Central memory CD8-positive, alpha-beta T cell (primary cell): ENCODE measurements at places on chromosomes 3 and 15.

GRCh38 chr3:14266361-14266760, 87.7 kb downstream of the LSM3 start:
- DNase-seq: no peak

DNA sequence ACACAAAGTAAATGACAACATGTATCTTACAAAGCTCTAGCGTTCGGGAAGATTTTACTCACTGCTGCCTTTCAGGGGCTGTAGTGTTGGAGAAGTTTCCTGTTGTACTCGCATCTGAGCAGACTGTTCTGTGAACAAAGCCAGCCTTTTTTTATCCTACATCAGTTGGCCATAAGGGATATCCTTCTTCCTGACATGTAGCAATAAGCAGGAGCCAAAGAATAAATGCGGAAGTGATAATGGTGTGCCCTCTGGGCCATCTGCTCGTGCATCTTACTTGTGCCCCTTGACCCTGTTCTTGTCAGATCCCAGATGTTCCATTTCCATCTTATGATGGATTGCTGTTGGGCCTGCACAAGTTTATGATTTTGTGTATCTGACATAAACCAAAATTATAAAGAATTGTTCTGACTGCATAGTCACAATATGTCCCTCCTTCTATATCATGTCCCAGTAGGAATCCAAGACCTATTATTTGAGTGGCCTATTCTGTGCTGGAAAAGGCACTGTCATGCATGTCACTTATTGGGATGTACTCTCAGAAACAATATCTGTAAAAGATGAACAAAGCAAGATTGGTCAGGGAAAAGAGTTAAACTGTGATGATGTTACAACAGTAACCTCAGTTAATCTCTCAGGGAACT, 631.3 kb downstream of the NSUN3 start:
- DNase-seq: no peak

DNA sequence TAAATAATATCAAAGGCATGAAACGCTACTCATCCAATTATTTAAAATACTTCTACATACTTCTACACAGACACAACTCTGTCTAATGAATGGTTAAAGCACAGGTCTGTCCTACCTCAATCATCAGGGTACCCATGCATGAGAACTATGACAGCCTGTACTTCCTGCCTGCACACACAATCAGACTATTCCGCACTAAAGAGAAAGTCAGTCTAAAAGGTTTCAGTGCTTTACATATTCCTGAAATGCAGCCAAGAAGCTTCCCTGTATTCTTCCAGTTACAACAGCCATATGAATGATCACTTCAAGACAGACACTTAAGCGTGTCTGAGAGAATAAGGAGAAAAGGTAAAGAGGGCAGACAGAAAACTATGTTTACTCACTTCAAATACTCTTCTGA, 58.8 kb downstream of the TUBGCP4 start:
- no peak for DNase-seq

GRCh38 chr15:85457392-85457968, 77.1 kb downstream of the AKAP13 start:
- no peak for DNase-seq

DNA sequence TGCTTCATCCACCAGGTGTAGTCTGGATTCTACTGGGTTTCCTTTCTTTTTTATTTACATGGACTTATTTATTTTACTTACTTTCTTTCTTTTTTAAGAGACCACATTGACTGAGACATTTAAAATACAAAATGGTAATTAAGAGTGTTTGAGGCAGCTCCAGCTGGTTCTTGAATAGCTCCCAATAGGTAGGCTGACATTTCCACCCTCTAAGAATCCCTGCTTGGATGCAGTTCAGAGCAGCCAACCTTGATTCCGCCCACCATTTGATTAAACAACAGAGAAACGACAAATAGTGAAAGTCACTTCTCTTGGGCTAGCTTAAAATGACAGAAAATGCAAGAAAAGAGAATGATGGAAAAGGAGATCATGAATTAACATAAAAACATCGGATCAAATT, 270.5 kb downstream of the TUSC7 start:
- DNase-seq: no peak

GRCh38 chr3:88082854-88083253, 23.8 kb downstream of the ZNF654 start:
- no peak for DNase-seq
